NCI-H1105 (cell line): ENCODE measurements at places on chromosomes 5 and 9.

DNA sequence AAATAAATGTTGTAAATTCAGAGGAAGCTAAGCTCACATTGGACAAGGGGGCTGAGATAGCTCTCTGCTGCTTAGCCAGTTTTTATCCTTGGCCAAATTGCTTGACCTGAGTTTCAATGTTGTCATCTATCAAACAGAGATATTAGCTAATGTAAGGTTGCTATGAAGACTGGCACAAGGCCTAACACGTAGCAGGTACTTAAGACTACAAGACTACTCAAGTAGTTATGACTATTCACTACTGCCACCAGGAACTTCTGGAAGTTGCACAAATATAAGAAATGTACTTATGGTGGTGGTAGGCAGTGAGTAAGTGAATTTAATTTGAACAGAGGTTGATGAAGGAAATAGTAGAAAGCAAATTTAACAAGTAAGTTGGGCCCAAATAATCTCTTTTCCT is 17.4 kb upstream of the FYB1 start:
- no peak for DNase-seq

GRCh38 chr9:115593587-115594091 is 475.7 kb upstream of the TNC start:
- DNase-seq = peak; percentile 8

DNA sequence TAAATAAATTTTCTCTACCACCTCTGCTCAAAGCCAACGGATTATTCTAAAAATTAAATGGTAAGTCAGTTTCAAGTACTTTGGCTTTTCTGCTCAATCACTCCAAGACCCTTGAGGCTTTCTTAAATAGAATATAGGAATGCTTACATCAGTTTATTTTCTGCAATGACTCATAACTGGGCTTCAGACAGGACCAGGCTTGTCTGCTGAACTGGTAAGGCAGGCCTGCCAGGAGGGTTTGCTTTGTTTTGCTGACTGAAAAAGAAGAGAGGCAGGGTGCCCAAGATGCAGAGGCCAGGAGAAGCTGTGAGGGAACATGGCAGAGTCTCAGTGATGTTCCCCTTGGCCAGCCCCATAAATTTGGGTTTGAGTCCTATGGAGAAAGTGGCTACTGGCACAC is 60.3 kb upstream of the EPB41L4A start:
- DNase-seq = no peak

DNA sequence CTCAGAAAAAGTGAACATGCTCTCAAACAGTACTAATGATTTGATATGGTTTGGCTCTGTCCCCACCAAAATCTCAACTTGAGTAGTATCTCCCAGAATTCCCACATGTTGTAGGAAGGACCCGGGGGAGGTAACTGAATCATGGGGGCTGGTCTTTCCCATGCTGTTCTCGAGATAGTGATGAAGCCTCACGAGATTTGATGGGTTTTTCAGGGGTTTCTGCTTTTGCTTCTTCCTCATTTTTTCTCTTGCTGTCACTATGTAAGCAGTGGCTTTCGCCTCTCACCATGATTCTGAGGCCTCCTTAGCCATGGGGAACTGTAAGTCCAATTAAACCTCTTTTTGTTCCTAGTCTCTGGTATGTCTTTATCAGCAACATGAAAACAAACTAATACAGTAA is 401.3 kb downstream of the BNC2 start:
- DNase-seq = no peak

GRCh38 chr5:53590759-53591158 is 30.3 kb downstream of the NDUFS4 start:
- DNase-seq = no peak

GRCh38 chr5:154248691-154249090 is 58.2 kb downstream of the GALNT10 start:
- no peak for DNase-seq

DNA sequence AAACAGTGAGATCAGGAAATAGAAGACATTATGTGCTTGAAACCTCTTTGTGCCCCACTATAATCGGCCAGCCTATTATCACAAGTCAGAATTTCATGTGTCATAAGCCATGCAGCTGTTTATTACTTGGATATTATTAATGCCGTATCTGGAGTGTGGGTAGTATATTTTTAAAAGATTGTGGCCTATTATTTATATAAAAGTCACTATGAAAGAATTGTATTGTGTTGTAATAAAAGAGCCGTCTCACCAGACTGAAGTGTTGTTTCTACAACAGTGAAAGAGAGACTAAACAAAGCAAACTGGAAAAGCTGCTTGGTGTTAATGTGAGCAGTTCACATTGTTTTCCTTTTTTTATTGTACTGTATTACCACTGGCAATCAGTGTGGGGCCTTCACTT is 449.1 kb downstream of the PSAT1 start:
- peak; percentile 50 for DNase-seq

DNA sequence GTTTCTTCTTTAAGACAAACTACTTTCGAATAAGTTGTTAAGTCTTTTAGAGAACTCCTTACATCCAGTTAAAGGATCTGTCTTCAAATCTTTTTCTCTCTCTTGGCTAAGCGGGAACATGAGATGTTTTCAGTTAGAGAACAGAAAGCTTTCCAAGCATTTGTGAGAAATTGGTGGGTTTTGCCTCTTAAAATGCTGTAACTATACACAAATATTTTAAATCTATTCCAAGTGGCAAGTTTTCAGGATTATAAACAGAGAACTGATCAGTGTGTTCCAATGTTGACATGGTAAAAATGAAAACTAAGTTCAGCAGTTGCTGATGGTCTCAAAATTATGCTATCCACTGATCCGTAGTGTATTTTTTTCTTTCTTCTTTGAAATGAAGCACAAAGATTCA is 100.4 kb downstream of the EBF1 start:
- no peak for DNase-seq

DNA sequence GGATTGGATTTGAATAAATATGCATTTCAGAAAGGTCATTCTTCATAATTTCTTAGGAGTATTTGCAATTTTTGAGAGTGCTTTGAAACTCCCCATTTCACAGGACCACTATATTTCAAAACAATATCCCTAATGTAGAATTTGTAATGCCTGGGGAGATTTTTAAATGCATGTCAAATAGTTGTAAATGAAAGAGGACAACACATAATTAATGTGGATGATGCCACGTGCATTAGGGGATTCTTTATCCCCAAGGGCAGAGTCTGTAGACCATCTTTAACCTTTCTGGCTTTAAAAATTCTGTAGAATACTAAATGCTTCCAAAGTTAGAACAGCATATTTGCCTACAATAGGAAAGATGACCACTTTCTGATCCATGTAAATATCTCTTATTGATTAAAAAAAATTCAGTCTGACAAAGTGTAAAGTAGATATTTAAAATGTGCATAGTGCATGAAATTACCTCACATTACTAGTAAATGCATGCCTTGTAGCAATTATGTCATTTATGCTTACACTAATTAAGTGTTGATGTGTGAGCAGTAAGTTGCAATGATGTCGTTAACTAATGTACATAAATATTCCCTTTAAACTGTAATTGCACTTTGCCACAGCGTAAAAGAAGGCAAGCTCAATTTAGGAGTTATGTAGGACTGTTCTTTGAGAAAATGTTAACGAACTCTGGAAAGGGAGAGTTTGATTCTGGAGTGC is 416.1 kb downstream of the PSAT1 start:
- DNase-seq = no peak

- DNase-seq = no peak
Measured at GRCh38 chr5:29518176-29518575, 1675.3 kb upstream of the CDH6 start.

- DNase-seq = no peak
Measured at GRCh38 chr9:135056541-135056940, 30.9 kb upstream of the OLFM1 start.

DNA sequence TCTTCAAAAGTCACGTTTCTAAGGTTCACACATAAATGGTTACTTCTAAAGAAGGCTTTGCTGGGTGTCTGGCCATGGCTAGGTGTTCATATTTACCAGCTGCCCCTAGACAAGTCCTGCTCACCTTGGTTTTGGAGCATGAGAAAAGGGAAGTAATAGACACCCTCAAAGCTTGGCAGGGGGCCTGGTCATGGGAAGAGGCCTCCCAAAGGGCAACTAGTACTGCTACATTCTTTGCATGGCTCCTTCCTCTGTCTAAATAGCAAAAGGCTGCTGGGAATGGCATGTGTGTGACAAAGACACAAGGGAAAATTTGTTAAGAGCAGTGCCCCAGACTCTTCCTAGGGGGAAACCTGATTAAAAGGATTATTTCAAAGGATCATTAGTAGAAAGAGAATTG is 93.4 kb downstream of the NRG2 start:
- no peak for DNase-seq

DNA sequence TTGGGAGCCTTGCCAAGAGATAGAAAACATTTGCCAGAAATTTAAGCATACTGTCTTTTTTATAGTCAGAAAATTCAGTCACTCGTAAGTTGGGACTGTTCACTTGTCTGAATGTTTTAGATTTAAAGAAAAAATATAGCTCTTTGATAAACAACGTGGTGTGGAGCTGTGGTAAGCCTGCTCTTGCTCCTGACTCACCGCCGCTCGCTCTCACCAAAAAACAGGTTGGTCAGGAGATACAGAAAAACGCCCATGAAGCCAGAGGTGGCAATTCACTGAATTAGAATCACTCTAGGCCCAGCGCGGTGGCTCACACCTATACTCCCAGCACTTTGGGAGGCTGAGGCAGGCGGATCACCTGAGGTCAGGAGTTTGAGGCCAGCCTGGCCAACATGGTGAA is 6.2 kb downstream of the LNPEP start:
- no peak for DNase-seq

GRCh38 chr5:121378046-121378445 is 473.6 kb upstream of the FTMT start:
- no peak for DNase-seq

DNA sequence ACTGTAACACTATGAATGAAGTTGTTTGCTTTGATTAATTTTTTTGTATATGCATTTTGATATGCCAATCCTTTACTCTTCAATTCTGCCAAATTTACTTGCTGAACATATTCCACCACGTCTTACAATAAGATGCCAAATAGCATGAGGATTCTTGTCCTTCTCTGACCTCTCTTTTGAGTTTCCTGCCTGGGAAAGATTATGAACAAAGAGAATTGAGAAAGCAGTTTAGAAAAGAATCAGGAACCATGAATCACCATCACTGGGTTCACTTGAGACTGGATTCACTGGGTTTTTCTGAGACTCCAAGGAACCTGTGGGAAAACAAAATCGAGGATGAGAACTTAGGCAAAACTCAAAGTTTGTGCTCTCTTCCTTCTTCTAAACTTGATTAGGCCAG is 256.5 kb downstream of the CETN3 start:
- DNase-seq = no peak

DNA sequence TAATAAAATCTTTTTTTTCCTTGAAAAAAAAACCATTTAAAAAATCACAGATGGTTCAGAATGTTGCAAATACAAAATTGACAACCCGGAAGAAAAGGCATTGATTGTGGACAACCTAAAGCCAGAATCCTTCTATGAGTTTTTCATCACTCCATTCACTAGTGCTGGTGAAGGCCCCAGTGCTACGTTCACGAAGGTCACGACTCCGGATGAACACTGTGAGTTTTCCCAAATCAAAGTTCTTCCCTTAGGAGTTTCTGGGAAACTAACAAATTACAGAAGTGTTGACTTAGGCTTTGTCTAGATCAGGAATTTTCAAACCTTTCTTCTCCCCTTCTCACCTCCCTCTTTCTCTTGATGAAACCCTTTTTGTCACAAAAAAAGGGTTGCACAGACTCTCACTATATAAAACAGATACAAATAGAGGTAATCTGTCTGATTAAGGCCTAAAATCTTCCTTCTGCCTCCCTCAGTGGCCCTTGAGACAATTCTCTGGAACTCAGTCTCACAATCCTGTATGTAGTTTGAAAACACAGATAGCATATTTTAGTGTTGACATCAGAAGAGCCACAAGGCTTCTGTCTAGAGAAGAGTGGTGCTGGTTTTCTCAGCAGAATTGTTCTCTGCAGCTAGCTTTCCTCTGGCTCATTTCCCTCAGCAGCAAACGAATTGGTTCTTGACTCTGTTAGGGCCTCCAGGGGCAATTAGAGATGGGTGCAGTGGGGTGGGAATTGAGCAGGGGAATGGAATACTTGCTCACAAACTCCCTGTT is 79.5 kb downstream of the OSMR start:
- no peak for DNase-seq

GRCh38 chr5:39700523-39700922 is 275.7 kb upstream of the DAB2 start:
- DNase-seq = no peak

DNA sequence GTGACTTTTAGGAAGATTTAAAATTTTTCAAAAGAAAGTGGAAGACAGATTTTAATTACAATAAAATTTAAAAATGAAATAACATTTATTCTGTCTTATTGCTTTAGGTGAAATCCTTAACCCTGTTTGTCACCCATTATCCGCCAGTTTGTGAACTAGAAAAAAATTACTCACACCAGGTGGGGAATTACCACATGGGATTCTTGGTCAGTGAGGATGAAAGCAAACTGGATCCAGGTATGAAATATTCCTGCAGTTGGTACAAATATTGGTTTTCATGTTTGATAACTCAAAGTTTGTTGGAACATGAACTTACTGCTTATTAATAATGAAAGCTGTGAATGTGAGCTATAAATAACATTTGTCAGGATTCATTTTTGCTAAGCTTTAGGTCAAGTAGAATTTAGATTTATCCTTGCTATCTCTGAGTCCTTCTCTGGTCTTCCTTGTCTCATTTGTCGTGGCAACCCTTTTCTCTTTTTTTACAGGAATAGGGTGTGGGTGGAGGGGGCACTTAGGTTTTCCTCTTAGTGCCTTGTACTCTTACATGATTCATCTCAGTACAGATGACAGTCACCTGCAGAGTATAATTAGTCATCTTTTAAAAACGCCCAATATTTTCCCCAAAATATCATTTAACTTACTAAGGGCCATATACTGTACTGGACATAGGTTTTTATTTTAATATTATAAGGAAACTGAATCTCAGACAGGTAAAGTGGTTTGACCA is 95.3 kb upstream of the RASGRF2 start:
- no peak for DNase-seq

DNA sequence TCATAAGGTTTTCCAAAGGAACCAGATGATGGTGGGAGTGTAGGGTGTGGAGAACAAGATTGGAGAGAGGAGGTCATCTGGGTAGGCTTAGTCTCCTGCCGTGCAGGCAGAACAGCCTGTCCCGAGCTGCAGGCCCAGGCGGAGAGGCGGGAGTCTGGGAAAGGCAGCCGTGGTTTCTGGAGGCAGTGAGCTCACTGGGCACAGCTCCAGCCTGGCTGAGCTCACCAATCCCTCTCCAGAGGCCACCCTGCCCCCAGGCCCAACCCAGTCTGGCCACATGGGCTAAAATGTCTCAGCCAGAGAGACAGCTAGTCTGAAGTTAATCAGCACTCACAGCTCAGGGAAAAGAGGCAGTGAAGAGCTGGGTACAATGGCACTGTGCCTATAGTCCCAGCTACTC is 12.3 kb downstream of the P4HA2 start:
- no peak for DNase-seq
